ENCODE measurements at places on chromosomes 13 and 19.

GRCh38 chr13:45105895-45106294 is 14.4 kb upstream of the GTF2F2 start:
- no peak for DNase-seq

GRCh38 chr19:4988770-4989251 is 19.9 kb downstream of the KDM4B start:
- DNase-seq, result no peak

GRCh38 chr13:77868717-77869116 is 49.9 kb downstream of the EDNRB start:
- no peak for DNase-seq

DNA sequence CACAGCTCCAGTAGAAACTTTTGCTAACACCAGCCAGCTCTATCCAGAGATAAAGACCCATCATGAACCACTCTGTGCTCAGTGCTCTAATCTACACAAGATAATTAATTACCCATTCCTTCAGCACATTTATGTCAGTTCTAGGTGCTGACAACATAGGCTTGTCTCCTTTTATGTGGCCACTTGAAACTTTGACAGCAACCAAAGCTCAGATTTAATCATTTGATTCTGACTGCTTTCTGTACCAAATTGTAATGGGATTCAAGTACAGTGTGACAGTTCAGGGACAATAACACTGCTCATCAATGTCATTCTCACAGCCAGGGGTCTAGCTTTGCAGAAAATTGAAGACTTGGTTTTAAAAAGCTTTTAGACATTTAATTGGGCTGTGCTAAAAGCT is 266.6 kb downstream of the KCTD12 start:
- no peak for DNase-seq

DNA sequence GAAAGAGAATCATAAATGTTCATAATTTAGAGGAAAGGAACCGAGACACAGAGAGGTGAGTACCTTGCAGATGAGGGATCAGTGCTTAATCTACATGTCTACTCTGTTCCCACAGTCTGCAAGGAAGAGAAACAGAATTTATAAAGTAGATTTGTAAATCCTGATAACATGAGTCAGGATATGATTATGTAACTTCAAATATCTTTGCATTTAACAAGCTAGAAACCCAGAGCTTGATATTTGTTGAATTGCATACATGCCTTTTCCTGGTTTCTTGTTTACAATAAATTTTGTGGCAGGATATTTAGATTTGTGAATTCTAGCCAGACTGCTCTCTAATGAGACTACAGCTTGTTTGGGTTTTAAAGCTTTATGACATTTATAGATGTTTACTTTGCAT is 219.2 kb downstream of the ENOX1 start:
- DNase-seq, result no peak

GRCh38 chr13:96851856-96852445 is 142.3 kb downstream of the OXGR1 start:
- DNase-seq, result no peak

- DNase-seq, result no peak
Observed at GRCh38 chr13:41148419-41149283, 16.0 kb upstream of the KBTBD6 start.

- DNase-seq, result peak; percentile 48
Observed at GRCh38 chr19:10431943-10432735, 11.8 kb downstream of the PDE4A start.

DNA sequence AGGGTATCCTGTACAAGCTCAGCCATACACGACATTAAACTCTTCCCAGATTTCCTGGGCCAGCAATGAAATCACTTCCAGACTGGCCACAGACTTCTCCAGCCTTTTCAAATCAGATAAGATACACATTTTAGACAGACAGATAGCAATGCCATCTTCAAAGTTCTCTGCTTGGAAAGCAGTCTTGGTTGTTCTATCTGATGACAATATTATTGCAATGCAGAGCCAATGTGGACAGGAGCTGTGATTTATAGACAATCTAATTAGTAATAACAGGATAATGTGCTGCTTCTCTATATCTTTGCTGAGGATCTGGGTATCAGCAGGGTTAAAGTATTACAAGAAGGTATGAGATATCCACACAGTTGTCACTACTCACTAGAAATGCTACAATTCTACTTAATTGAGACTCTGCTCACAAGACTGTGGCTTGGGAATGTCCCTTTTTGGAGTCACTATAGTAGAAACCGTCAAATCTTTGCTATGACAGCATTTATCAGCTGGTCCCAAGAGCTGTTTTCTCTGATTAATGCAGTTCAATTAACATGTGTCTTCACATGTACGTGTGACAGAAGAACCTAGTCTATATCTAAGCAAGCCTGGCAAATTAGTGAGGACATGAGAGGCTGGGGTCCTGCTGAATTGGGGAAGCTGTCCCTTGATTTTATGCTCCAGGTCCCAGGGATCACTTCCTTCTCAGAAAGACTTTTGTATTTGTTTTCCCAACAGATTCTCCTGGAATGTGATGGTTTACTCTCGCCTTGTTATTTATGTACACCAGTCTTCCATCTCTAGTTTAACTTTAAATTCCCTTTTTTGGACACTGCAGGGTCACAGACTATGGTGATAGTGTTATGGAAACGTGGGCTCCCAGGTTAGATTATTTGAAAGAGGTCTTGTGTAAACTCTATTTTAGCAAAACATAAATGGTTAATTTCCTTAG is 68.8 kb downstream of the COL4A1 start:
- no peak for DNase-seq

Measured in central memory CD8-positive, alpha-beta T cell (primary cell).